ENCODE measurements at places on chromosomes 7 and 10.

DNA sequence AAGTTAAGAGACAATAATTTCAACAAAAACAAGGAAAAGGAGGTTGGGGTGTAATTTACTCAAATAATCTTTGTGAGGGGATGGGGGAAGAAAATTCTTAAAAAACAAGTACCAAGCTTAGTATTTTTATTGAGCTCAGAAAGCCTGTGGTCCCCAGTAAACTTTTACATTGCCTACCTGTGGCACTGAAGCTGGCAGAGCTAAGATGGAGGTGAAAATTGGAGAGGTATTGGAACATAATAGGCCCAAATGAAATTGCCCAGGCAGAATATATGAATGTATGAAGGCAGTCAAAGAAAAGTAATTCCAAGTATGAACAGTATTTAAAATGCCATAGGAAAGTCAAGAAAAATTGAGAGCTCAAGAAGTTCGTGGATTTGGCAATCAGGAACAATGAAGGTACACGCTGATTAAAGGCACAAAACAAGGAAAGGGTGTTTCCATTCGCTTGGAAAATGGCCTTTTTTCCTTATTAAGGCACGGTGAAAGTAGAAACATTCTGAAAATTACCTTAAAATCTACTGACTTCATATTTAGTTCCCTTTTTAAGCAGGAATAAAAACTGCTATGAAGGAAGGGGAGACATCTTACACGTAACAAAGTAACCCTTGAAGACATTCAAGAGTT is 3.4 kb upstream of the KMT2E start:
- DNase-seq = no peak

DNA sequence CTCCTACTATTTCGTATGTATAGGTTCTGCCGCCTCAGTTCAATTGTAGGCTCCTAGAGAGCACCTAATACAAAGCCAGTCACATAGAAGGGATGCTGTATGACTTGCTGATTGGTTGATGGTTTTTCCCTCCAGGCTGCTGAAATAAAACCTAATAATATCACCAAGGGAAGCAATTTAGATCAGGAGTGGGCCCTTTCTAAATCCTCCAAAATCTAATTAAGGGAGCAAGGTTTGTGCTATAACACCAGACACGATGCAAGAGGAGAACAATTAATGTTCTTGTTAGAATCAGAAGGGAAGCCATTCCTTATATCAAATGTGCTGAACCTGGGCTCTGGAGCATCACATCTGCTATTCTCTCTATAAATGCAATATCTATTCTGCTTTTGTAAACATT is 42.0 kb upstream of the SLC13A1 start:
- DNase-seq = no peak

- no peak for DNase-seq
Measured at GRCh38 chr7:20539201-20539600, 76.3 kb upstream of the ABCB5 start.

DNA sequence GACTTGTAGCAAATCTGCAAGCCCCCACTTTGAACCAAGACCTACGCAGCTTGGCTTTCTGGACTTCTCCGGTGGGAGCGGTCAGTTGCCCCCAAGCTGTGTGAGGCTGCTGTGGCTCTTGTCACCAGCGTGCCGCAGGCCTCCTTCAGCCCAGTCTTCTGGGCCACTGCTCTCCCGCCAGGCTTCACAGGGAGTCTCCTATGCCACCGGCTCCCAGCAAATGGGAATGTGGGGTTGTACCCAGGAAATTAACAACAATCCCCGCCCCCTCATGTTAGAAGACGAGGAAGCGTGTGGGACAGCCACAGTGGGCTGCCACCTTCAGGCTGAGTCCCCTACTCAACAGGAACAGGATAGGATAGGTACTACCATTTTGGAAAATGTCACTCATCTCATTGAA is 4.2 kb downstream of the WDR86 start:
- DNase-seq = no peak

DNA sequence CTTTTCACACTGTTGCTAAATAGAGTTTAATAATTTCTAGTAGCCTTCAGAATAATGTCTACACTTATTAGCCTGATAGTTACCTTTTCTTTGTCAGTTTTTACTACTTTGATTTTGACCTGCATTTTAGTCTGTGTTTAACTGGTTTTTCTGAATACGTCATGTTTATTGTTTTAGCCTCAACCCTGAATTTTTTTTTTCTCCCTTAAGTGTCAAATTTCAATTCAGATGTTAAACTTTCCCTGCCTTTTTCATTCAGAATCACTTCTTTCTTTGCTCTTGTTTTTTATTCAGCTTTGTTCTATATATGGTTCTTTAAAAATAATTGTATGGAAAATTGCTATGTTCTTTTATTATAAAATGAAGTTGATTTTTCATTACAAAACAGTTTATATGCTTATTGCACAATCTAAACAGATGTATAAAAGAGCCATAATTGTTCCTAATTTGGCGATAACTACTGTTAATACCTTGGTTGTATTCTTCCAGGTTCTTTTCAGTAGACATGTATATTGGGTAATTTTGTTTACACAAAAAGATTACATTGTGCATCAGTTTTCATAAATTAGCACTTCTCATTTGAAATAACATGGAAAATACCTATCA is 159.7 kb downstream of the ADK start:
- no peak for DNase-seq

DNA sequence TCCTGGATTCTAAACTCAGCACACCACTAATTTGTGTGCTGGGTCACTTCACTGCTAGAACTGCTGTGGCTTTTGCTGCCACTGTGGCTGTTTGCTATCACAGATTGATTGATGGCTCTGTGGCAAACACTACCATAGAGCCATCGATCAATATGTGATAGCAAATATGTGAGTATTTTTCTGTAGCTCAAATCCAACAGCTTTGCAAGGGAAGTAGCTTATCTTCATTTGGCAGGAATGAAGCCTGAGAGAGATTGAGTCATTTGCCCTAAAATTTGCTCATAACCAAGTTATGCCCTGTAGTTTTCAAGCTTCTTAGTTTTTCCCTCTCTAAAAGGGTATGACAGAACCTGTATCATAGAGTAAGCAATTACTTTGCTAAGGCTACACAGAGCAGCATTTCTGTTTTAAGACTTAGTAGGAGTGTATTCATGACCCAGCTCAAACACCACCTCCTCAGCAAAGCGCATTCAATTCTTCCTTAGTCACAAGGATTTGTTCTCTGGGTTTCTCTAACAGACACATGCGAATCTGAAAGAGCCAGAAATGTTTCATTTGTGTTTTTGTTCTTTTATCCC is 43.1 kb downstream of the MINPP1 start:
- no peak for DNase-seq

- no peak for DNase-seq
Measured at GRCh38 chr7:77799078-77799964, 748 bp downstream of the PHTF2 start.

GRCh38 chr10:102065561-102066398 is 631 bp downstream of the HPS6 start:
- DNase-seq = no peak

DNA sequence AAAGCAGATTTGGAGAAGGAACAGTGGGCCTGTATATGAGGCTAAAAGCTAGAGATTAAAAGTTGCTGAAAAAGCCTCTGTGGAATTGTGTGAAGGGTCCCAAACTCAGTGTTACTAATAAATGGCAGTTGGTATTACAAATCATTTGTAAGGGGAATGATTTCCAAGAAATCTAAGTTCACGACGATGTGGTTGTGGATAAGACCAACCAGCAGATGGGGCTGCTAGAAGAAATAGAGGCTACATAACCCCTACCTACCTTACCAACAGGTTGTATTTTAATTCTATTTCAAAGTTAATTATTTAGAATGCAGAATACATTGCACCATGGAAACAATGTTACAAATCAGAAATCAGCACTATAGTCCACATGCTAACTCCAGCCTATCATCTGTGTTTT is 377.1 kb downstream of the HPSE2 start:
- no peak for DNase-seq

DNA sequence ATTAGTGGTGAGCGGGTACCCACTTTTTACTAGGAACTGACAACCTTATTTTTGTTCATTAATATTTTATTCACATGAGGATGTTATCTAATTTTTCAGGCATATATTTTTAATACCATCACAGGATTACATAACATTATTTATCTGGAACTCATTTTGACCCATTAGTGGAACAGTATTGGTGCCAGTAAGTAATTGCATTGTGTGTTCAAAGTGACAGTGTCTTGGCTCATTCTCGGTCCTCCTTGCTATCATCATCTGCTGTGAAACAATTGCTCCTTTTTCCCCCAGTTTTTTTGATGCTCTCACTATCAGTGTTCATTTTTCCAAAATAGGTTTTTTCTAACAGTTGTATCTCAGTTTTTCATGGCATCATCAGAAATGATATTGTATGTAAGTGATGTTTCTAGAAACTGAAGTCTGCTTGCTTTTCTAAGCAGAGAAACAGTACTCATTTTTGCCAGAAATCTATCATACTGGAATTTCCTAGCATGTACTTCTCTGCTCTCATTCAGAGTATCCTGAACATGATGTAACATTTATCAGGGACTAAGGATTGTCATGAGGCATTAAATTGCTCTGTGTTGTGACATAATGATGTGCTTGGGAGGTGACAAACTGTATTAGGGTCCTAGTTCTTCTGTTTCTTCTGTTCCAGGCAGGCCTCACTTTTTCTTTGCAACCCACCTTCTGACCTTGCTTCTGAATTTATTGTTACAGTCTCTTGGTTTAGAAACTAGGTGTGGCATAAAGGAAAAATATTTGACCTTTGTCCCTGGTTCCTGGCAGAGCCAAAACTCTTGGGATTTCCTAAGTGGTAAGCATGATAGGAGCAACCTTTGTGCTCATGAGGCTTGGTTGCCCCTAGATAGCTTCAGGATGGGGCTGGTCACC is 4.2 kb downstream of the NUB1 start:
- DNase-seq = no peak

- no peak for DNase-seq
Measured at GRCh38 chr10:34699904-34700517, 115.1 kb downstream of the PARD3 start.

- no peak for DNase-seq
Measured at GRCh38 chr10:26311383-26311940, 94.9 kb downstream of the GAD2 start.

DNA sequence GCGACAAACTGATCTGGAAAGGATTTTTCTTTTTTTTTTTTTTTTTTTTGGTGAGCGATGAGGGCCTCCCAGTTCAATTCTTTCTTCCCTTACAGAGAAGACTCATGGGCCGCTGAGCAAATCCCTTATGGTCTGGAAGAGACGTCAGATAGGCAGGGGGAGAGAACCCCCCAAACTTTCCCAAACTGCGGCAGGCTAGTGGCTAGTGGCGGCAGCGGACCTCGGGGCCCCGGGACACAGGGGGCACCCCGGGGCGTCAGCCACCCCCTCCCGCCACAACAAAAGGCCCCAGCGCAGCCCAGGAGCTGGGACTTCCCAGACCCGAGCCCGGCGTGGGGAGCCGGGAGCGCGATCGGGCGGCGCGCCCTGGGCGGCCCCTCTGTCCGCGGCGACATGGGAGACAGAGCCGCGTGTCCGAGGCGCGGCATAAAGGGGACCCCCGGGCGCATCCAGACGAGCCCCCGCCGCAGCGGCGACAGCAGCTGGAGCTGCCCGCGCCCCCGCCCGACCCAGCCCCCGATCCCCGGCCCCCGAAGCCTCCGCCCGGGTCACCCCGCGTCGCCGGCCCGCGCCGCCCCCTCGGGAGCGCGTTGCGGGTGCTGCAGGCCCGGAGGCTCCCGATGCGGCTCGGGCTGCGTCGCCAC is 755 bp downstream of the FAM171A1 start:
- DNase-seq = no peak

DNA sequence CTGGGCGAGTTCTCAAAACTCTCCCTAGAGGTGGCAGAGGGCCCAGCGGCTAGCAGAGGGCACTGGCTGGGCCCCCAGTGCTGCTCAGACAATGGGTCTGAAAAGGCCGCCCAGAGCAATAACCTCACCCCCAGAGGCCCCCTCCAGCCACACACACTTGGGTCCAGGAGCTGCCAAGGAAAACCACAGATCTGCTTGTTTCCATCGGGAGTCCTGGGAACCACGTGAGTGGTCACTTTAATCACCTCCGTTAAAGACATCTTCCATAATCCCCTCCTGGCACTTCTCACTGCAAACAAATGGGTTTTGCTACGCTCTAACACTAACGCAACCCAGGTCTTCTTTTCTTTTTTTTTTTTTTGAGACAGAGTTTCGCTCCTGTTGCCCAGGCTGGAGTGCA is 30.0 kb downstream of the NUDT1 start:
- DNase-seq = no peak

- no peak for DNase-seq
Measured at GRCh38 chr7:69939317-69939716, 341.0 kb downstream of the AUTS2 start.

DNA sequence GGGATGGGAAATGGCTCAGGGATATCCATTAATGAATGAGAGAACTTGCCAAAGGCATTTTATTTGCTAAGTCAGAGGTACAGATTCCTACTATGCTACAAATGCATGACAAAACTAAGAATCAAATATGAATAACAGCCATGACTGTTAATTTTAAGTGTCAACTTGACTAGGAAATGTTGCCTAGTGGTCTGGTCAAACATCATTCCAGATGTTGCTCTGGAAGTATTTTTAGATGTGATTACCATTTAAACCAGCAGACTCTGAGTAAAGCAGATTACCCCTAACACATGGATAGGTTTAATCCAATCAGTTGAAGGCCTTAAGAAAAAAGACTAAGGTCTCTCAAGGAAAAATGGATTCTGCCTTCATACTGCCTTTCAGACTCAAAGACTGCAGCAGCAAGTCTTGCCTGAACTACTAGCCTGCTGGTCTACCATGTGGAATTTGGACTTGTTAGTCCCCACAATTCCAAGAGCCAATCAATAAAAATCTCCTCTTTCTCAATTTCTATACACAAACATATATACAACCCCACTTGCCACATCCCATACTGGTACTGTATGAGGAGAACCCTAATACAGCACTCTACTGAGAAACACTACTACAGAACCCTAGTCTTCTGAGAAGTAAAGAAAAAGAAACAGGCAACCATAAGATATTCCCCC is 119.1 kb downstream of the NRBF2 start:
- no peak for DNase-seq

- DNase-seq = no peak
Measured at GRCh38 chr10:92573091-92573797, 649 bp downstream of the IDE start.

All from cortex of kidney (tissue), 1 donor.